Ovary (tissue), 10 donors: ENCODE measurements at places on chromosomes 12 and 14.

- no peak for DNase-seq
Observed at GRCh38 chr12:63918800-63919300, 74.3 kb downstream of the SRGAP1 start.

- no peak for DNase-seq
Observed at GRCh38 chr12:3928538-3929184, 55.5 kb upstream of the PARP11 start.

GRCh38 chr14:104577426-104577825 is 2.1 kb upstream of the C14orf180 start:
- no peak for DNase-seq

DNA sequence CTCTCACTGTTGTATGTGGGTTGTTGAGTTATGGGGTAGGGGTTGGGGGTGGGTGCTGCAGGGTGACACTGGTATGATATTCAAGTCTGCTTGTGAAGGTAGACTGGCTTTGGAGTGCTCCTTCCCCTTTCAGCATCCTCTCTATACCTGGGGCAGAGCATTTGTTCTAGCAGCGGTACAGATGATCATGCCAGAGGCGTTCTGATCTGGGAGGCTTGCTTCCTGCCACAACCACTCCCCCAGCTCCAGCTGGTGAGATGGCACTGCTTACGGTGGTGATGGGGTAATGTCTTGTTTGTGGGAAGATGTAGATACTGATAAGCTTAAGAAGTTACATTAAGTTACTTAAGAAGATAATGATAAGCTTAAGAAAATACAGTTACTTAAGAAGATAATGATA is 131.8 kb downstream of the ERC1 start:
- DNase-seq, result no peak

- no peak for DNase-seq
Observed at GRCh38 chr14:71783088-71783487, 149.1 kb upstream of the RGS6 start.

DNA sequence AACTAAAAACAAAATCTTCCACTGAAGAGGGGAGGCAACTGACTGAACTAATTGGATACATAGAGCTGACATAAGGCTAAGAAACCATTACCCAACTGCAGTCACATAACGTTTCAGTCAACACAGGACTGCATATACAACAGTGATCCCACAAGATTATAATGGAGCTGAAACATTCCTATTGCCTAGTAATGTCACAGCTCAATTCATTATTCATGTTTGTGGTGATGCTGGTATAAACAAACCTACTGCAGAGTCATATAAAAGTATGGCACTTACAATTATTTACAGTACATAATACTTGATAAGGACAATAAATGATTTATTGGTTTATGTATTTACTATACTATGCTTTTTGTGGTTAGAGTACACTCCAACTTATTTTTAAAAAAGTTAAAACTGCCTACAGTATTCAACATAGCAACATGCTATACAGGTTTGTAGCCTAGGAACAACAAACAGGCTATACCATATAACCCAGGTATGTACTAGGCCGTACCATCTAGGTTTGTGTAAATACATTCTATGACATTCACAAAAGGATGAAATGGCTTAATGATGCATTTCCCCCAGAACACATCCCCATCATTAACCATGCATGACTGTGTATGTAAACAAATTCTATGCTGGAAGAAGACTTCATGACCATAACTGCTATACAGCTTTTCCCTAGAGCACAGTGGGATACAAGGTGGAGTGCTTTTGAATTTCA is 4.3 kb downstream of the NAP1L1 start:
- no peak for DNase-seq

GRCh38 chr14:74571441-74571841 is 40.6 kb downstream of the LTBP2 start:
- no peak for DNase-seq

GRCh38 chr12:94143951-94144350 is 4.4 kb upstream of the PLXNC1 start:
- DNase-seq, result no peak

DNA sequence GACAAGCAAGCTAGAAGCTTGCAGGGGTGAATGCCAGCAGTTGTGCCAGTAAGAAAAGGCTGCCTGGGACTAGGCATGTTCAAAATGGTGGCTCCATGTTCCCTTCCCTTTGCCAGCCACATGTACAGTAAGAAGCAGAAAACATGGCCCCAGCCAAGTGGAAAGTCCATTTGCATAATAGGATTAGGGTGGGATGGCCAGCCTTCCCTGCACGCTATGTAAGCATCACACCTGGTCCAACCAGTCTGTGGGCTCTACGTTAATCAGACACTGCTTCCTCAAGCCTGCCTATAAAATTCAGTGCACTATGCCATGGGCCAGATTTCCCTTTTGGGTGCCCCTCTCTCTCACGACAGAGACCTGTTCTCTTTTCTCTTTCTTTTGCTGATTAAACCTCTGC is 288.4 kb downstream of the GXYLT1 start:
- no peak for DNase-seq

DNA sequence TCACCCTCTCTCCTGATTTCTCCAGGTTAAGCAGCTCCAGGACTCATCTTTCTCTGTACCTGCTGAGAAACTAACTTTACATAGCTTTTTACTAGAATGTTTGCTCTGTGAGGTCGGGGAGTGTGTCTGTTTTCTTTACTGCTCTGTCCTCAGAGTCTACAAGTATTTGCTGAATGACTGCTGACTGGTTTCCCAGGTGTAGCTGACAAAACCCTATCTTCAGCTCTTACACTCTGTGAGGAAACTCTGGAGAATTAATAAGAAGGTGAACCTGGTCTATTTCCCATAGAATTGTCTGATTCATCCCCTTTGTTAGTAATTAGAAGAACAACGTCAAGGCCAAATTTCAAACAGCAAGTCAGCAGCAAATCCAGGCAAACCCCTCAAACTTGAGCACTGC is 226.8 kb downstream of the ZFP36L1 start:
- peak; percentile 4 for DNase-seq

DNA sequence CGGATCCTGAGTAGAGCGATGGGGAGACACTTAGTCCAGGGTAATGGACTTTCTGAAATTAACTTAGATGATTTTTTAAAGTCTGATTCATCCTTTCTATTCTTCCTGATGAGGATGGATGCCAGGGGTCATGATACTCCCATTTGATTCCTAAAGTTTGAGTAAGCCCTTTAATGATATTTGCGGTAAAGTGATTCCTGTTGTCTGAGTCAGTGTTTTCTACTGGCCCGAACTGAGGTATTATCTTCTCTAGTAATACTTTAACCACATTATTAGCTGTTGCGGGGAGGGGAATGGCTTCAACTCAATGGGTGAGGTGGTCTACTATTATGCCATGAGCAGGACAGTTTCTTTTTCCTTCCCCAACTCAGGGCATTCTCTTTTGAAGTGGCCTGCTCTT is 111.6 kb downstream of the RIN3 start:
- DNase-seq, result no peak

DNA sequence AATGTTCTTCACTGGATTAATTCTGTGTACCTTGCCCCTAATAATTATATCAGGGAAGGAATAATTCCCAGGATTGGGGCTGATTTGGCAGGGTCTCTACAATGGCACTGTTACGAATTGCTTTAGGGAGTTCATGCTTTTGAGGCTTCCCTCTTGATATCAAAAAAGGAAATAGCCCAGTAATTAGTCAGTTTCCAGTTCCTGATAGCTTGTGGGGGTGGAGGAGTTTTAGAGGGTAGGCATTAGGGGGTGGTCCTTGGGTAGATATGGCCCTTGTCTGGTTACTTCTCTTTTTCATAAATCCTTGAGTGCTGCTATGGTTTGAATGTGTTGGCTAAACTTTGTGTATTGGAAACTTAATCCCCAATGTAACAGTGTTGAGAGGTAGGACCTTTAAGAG is 6.1 kb upstream of the SRSF5 start:
- DNase-seq, result no peak

GRCh38 chr14:100298551-100299237 is 7.5 kb downstream of the SLC25A29 start:
- no peak for DNase-seq

DNA sequence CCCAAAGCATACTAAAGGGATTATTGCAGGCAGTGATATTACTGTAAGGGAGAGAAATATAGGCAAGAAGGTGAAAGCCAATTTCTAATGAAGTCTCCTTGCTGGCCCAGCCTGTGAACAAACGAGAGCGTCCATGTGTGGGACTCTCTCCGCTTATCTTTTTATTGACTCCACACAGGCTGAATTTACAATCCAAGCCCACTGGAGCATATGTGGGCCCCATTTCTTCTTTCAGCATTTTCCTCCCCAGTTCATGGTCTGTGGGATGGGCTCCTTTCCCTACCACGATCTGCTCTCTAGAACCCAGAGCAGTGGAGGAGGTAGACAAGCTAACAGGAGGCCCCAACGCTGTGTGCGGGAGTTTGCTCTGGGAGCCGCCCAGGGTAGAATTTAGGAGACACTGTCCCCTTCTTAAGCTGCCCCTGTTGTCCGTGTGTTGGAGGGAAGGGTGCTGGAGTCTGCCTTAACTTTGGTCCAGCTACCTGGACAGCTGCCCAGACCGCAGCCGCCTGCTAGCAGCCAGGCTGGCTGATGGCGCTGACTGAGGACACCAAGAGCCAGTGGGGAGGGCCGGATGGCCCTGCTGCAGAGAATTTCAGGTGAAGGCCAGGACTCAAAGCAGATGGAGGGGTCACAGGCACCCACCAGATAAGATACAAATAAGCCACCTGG is 3.2 kb upstream of the HOXC11 start:
- DNase-seq, result no peak

GRCh38 chr14:64109819-64110554 is 184.2 kb downstream of the ESR2 start:
- DNase-seq, result no peak

- no peak for DNase-seq
Observed at GRCh38 chr12:116667752-116668151, 70.1 kb downstream of the SPRING1 start.

GRCh38 chr14:24370748-24371147 is 2.8 kb downstream of the NFATC4 start:
- DNase-seq, result no peak

GRCh38 chr14:61140872-61141271 is 140.3 kb downstream of the TMEM30B start:
- DNase-seq, result no peak

DNA sequence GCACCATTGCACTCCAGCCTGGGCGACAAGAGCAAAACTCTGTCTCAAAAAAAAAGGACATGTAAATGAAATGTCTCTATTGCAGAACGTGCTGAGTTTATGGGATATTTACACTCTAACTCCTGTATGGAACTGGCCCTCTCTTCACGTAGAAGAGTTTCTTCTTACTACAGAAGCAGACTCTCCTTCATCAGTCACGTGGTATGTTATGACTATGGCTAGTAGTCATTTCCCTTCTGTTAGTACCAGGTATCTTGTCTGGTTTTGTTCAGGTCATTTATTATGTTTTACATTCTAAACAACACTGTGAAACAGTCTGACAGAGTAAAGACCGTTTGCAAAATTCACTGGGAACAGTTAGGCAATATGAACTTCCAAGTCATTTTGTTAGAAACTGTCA is 20.3 kb downstream of the KNTC1 start:
- DNase-seq, result no peak

DNA sequence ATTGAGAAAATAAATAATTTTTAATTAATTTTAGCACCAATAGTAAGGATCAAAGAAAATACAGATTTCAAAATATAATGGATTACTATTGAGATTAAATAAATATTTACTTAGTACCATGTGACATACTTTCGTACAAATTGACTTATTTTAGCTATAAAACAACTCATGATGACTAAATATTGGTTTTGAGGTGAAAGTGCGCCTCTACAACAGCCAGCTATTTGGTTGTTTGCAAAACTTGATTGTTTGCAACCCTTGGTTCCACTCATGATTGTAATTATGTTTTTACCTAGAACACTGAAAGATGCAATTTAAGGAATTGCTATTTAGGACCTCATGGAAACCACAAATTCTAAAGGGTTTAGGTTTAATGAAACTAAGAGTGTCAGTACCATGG is 51.9 kb upstream of the PPM1H start:
- no peak for DNase-seq

DNA sequence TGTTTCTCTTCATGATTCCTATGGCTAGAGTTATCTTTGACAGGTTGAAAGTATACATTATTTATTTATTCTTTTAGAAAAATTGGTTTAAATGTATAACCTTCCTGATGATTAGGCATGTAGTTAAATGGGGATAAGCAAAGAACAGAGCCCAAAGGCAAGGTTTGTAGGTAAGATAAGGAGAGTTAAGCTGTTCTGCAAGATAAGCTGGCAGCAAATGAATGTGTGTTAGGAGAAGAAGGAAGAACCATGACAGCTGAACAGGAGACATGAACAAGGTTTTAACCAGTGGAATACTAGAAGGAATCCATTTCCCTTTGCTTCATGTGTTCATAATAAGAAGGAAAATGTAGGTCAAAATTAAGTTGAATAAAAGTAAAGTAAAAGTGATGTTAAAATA is 1330.1 kb upstream of the USP15 start:
- no peak for DNase-seq

DNA sequence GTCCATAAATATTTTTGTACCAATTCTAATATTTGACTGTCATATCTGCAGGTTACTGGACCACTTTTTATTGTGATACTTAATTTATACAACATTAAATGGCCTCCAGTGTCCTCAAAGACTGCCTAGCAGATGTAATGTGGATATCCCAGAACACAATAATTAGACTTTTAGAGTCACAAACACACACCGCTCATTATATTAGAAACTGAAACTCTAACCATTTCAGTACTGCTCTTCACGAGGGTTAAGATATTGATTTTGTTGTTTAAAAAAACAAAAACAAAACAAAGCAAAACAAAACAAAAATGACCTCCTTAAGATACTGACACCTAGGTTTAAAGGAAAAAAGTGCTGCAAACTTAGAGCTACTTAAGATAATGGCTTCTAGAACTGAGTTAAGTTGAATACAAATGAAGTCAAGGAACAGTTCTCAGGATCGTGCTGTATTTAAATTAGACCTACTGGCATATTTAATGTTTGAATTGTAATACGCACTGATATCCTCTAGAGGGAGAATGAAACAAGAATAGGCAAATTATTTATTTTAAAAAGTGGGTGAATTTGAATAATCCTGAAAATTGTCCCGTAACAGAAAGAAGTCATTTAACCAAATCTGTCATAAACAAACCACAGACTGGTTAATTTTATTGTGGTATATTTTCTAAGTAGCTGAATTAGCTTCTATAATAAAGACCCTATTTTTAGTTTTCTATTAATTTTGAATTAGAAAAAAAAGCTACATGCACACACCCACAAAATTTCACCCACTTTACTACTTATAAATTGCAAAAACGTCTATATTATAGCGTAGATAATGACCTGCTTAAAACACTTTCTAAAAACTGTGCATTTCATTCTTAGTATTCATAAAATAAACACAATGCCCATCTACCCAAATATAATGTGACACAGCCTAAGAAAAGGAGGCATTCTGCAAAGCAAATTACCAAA is 395.2 kb upstream of the DCN start:
- DNase-seq, result no peak

DNA sequence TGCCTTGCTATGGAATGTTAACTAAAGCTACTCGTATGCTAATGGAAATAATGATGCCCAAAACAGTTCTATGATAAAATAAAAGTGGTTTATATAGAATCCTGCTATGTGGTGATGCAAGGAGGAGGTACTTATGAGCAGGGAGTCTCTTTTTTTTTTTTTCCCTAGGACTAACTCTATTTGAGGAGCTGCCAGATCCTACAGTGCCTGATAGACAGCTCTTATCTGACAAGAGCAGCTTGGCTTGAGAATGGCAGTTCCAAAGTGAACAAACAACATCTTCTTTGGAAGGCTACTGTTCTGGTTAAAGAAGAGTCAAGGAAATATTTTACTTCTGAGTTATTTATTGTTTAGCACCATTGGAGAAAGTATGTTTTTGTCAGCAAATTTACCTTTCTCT is 10.2 kb upstream of the ACSM4 start:
- DNase-seq, result no peak

GRCh38 chr14:86944434-86944833 is 1048.5 kb downstream of the GALC start:
- DNase-seq, result no peak

- DNase-seq, result no peak
Observed at GRCh38 chr12:13094367-13094766, 9.1 kb downstream of the GSG1 start.
